ENCODE measurements at places on chromosomes 3 and 15. TPM values are rescaled to one million over a fixed set of nuclear protein-coding genes. Genes with fewer than 3 reads are reported as not detected.

KNSTRN gene
- 13.5 TPM for total RNA-seq

MED12L gene
- total RNA-seq: 2.2 TPM

ACAP2 gene
- 80.9 TPM for total RNA-seq

HRG gene
- 1.9 TPM for total RNA-seq

TUSC7 gene
- 2.9 TPM for total RNA-seq

CACNA2D2 gene
- 0.24 TPM for total RNA-seq

LTK gene
- 4.3 TPM for total RNA-seq

TLE3 gene
- 17.6 TPM for total RNA-seq

LYZL4 gene
- total RNA-seq: not detected

CNTN4 gene
- 40.0 TPM for total RNA-seq

IDH3A gene
- 101 TPM for total RNA-seq

ST8SIA2 gene
- 1.7 TPM for total RNA-seq

EPHB1 gene
- total RNA-seq: 0.72 TPM

DLL4 gene
- total RNA-seq: 3.6 TPM

XCR1 gene
- 0.24 TPM for total RNA-seq

MASP1 gene
- total RNA-seq: 7.2 TPM

C15orf62 gene
- 0.24 TPM for total RNA-seq

PPCDC gene
- 5.5 TPM for total RNA-seq

MFGE8 gene
- total RNA-seq: 167 TPM

GOLGA6C gene
- total RNA-seq: not detected

SYNM gene
- total RNA-seq: 230 TPM

Measured in umbilical cord (tissue), 2 donors.